ENCODE measurements at places on chromosomes 1 and 21.

DNA sequence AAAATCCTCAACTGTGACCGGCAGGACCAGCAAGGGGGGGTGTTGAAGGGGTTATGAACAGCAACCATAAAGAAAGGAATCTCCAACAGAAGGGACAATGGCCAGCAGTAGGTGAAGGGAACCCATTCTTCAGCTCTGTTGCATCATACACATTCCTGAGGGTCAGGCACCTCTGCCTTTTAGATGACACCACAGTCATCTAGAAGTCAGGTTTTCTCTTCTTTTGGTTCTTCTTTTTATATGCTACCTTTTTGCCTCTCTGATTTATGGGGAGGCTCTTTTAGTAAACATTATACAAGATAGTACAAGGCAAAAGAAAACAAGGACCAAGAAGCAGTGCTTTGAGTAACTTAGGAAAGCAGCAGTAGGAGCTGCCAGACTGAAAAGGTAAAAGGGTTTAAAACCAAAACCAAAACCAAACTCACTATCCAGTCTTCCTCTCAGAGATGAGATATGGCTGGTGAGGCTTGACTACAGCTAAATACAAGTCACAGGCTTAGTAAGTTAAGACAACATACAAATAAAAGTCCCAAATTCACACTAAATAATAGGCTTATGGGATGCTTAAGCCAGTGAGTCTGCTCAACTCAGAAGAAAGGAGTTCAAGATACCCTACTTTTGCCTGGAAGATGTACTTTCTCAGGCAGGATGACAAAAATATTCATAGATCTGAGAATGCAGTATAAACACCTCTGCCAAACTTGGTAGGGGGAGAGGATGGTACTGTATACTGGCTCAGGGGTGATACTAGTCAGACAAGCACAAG, 4.1 kb downstream of the TEX38 start:
- DNase-seq = no peak

- no peak for DNase-seq
Measured at GRCh38 chr1:223039990-223040389, 103.1 kb downstream of the TLR5 start.

- DNase-seq = no peak
Measured at GRCh38 chr1:241422470-241422869, 65.5 kb upstream of the RGS7 start.

DNA sequence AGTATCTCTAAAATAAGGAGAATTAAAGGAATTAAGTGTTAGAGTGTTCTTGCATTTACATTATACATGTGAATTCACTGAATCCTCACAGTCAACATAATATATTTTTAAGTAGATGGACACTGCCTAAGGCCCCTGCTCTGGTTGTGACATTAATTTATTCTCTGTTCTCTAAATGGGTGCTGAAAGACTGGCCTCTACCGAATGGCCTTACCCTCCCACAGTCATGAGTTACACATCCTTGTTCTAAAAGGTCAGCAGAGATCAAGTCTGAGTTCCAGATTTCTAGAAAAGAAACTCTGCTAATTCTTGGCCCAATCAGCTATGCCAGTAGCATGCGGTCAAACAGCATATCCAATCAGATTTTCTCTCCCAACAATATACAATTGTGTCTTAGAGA, 193.2 kb downstream of the TM2D1 start:
- no peak for DNase-seq

- no peak for DNase-seq
Measured at GRCh38 chr1:76289692-76290091, 215.1 kb downstream of the ST6GALNAC3 start.
